ENCODE measurements at places on chromosomes 12 and 14. TPM values are rescaled to one million over a fixed set of nuclear protein-coding genes. Genes with fewer than 3 reads are reported as not detected.

SCNN1A gene
- polyA plus RNA-seq = 0.76 TPM

YAF2 gene
- 30.9 TPM for polyA plus RNA-seq

DNM1L gene
- polyA plus RNA-seq = 143 TPM

HCAR1 gene
- 0.84 TPM for polyA plus RNA-seq

CLEC4A gene
- 3.7 TPM for polyA plus RNA-seq

ZDHHC22 gene
- polyA plus RNA-seq = 47.3 TPM

OAS1 gene
- 6.1 TPM for polyA plus RNA-seq

CLEC12A gene
- 0.75 TPM for polyA plus RNA-seq

NKX2-1 gene
- not detected for polyA plus RNA-seq

All from spinal cord (tissue), 10 donors.